ENCODE measurements at places on chromosomes 11 and 22.

DNA sequence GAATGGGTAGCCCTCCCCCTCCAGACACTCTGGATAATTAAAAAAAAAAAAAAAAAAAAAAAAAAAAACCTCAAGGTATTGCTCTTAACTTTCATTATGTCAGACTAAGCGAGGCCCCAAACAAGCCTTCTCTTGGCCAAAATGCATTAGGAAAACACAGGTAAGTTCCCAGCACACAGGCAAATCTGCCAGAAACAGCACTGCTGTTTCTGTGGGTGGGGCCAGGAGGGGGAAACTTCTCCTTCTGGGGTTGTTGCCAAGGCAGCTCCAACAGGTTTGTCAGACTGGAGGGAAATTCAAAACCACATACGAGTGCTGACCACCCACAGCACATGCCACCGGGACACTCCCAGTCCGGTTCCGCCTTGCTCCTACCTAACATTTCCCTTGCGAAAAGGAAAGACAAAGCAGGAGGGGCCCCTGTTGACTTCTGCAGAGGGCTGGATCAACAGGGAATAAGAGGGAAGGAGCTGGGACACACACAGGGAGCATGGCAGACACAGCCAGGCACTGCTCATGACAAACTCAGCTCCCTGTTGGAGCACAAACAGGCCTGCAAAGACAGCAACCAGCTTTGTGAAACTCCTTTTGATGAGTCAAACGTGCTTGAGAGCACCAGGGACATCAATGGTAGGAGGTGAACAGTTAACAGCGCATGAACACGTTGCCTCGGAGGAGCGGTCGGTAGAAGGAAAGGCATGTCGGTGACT lies 55.0 kb downstream of the MYH9 start:
- peak; percentile 36 for DNase-seq

GRCh38 chr11:69427337-69427736 lies 54.1 kb upstream of the LINC01488 start:
- no peak for DNase-seq

DNA sequence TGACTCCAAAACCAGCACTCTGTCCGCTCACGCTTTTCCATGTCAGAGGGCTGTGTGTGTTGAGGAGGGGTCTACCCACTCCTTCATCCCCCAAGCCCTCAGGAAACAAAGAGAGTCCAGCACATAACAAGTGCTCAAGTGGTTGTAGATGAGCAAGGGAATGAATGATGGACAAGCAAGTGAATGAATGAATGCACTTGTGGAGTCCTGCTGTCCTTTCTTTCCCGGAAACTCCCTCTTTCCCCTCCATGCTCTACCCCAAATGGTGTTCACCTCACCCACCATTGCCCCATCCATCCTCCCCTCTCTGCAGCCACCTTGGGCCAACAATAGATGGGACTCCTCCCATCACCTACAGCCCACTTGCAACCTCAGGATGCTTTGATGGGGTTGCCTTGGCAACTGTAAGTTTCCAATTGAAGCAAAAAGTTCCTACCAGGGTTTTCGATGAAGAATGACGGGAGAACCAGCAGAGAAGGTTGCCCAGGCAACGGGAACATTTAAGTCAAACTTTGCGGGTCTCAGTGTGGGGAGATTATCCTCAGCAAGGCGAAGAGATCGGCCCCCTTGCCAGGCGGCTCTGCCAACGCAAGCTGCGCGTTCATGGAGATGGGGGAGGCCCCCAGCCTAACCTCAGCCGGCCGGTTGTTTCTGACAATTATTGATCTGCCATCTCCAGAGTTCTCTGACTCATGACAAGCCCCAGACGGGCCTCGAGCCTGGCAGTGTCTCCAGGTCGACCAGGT lies 51.1 kb downstream of the MCM5 start:
- no peak for DNase-seq

- peak; percentile 43 for DNase-seq
These were observed 2.9 kb downstream of the BCR start for GRCh38 chr22:23183061-23183698.

DNA sequence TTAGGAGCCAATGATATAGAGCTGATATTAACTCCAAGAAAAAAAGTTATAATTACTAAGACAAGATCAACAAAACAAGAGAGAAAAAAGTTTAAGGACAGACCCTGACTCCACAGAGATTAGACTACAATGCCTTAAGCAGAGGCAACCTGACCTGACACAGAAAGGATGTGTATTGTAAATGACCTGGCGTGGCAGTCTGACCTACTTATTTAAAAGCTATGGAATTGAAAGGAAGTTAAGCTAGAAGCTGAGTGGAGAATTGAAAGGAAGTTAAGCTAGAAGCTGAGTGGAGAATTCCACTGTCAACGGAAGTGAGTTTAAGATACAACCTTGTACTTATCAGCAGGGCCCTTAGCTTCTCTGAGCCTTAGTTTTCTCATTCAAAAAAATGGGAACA lies 885.4 kb downstream of the OPCML start:
- no peak for DNase-seq

- no peak for DNase-seq
These were observed 138.1 kb upstream of the ANO3 start for GRCh38 chr11:26193694-26194365.

DNA sequence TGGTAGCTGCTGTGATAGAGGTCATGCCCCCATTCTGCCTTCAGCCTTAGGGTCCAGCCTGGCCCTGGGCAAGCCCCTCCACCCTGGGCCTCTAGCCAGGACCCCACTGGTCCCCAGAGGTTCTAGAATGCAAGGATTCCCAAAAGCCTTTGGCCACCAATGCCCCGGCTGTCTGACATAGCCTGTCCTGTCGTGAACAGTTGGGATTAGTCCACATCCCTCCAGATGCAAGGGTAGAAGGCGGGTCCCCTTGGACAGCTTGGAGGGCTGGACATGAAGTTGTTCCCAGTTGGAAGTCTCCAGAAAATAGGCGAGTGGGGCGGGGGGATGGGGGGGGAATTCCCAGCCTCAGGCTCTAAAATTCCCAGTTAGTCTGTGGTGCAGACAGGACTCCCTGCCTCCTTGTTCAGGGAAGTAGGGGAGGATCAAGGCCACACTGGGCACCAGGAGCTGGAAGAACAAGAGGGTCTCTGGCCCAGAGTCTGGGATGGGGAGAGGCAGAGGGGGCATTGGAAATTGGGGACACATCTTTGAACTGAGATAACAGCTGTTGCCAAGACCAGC lies 5.2 kb upstream of the ADORA2A start:
- no peak for DNase-seq

DNA sequence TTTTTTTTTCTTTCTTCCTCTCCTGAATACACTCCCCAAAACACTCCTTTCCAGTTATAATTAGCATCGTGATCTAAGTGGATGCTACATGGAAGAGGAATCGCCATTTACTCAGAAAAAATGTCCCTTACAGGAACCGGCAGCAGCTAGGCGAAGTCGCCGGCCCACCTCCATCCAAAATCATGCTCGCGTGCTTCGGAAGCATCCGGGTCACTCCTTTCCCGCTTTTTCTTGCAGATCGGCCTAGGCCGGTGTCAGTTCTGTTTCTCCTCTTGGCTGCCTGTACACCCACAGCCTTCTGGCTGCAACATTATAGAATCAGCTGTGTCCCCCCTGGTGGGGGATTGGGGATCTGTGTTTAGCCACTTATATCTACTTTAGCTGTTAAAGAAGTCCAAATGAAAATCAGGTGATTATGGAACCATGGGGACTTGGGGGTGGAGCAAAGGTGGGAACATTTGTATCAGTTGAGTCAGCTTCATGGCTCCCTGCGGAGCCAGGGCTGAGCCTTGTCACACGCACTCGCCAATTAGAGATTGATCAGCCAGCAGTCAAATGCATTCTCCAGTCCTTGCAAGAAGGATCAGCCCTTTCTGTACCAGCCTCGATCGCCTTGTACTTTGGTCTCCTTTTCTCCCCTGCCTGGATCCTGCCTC lies 36.3 kb downstream of the ASRGL1 start:
- DNase-seq: no peak

- peak; percentile 82 for DNase-seq
These were observed 247.6 kb downstream of the CADM1 start for GRCh38 chr11:115256397-115257197.

GRCh38 chr11:19342036-19342435 lies 101.3 kb upstream of the E2F8 start:
- DNase-seq: no peak

GRCh38 chr11:124595302-124595701 lies 15.9 kb upstream of the PANX3 start:
- DNase-seq: no peak

DNA sequence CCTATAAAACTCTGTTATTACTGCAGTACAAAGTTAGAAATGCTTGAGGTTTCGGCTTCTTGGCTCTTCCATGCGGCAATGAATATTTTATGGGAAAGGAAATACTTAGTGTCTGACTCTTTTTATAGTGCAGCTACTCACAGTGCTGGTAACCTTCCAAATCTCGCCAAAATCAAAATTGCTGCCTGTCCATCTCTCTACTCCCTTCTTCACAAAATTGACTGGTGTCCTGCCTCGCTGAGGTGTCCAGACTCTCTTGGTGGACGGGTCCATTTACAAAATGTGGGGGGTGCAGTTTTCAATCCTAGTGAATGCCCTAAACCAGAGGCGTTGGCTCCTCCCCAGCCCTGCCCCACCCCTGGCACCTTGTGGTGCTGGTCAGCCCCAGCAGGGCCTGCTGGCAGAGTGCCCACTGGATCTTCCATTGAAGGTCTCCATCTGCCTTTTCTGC lies 73.5 kb downstream of the ZBTB16 start:
- no peak for DNase-seq

DNA sequence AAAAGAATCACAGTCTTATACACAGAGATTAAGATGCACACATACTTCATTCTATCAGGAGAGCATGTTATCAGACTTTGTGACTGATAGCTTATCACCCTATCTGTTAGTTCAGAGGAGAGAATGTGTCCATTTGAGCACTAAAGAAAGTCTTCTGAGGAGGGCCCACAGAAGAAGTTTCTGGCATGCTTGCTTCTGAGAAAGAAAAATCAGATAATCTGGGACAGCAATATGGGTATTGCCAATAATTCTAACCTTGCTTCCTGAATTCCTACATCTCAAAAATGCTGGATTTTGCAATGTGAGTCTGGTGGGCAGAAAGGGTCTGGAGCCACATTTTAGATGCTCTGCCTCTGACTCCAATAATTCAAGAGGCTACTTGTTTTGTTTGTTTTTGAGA lies 128.9 kb downstream of the RBFOX2 start:
- DNase-seq: no peak

DNA sequence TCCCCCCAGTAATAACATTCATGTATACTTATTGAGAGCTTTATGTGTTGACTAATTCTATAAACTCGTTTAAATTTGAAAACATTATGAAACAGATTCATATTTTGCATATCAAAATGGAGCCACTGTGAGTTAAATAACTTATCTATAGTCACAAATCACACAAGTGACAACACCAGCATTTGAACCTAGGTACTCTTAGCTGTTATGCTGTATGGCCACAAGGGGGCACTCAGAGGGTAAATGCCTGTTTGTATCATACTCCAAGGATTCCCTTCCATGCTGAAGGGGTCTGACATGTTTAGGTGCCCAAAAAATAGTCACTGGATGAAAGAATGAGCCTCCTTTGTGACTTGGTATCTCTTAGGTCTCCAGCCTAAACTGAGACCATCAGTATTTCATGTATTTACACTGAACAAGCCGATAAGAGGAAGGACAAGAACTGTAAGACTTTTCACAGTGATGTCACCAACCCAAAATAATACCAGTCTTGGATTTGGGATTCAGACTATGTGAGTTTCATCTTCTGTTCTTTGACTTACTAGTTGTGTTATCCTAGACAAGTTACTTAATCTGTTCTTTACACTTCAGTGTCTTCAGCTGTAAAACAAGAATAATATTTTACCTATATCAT lies 12.2 kb upstream of the OR52D1 start:
- DNase-seq: peak; percentile 60

GRCh38 chr11:11733246-11733747 lies 108.5 kb upstream of the USP47 start:
- no peak for DNase-seq

GRCh38 chr11:10480760-10481159 lies 25.7 kb downstream of the AMPD3 start:
- DNase-seq: no peak

- DNase-seq: peak; percentile 96
These were observed at the start of gene LSP1 for GRCh38 chr11:1852877-1853276. LSP1 (plus strand) TSS chr11:1853084; CDS start chr11:1853145, 61 bp downstream.

DNA sequence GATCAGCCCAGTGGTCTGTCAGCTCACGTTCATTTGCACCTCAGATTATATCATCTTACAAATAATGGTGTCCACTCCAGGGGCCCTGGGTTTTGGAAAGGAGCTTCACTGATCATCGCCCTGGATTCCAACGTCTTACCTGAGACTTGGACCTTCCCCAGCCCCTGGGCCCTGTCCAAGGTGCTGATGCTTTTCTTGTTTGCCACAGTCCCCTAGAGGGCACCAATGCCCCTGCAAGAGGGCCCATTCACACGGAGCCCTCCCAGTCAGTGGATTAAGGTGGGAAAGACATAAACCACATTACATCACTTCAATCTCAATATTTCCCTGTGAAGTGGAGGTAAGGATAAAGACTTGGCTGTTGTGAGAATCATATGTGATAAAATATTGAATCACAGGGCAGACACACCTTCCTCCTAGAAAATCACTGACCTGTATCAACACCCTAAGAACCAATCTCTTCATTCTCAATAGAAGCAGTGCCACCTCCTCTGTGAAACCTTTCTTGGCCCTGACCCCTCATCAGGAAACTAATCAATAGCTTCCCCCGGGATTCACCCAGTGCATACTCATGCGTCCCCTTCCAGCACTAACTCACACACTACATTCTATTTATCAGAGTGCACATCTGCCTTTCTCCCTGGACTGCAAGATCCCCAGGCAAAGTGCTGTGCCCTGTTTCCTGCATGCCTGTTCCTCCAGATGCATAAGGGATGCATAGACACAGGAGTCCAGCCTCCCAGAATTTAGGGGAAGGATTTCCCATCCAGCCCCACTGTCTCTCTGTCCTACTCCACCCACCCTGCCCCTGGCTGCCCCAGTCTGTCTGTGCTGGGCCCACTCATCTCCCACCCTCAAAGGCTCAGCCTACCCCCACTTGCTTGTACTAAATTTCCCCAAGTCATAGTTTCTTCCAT lies 167.0 kb downstream of the BUD13 start:
- DNase-seq: peak; percentile 56

- no peak for DNase-seq
These were observed 1.2 kb downstream of the SERGEF start for GRCh38 chr11:18011633-18012032.

DNA sequence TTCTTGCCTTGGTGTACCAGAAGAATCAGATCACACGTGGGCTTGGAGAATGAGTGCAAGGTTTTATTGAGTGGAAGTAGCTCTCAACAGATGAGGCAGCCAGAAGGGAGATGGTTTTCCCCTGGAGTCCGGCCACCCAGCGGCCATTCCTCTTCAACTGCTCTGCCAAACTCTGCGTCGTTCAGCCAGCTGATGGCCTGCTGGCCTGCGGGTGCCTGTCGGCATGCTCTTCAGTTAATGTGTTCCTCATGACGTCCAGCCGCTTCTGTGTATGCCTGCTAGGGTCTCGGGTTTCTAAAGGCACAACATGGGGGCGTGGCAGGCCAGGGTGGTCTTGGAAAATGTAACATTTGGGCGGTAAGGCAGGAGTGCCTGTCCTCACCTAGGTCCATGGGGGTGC lies 487.9 kb upstream of the LRRC4C start:
- DNase-seq: no peak

All from OCI-LY7 (cell line).